ENCODE measurements at places on chromosomes 16 and 17.

- no peak for DNase-seq
Observed at GRCh38 chr16:80344570-80344969, 196.2 kb upstream of the DYNLRB2 start.

DNA sequence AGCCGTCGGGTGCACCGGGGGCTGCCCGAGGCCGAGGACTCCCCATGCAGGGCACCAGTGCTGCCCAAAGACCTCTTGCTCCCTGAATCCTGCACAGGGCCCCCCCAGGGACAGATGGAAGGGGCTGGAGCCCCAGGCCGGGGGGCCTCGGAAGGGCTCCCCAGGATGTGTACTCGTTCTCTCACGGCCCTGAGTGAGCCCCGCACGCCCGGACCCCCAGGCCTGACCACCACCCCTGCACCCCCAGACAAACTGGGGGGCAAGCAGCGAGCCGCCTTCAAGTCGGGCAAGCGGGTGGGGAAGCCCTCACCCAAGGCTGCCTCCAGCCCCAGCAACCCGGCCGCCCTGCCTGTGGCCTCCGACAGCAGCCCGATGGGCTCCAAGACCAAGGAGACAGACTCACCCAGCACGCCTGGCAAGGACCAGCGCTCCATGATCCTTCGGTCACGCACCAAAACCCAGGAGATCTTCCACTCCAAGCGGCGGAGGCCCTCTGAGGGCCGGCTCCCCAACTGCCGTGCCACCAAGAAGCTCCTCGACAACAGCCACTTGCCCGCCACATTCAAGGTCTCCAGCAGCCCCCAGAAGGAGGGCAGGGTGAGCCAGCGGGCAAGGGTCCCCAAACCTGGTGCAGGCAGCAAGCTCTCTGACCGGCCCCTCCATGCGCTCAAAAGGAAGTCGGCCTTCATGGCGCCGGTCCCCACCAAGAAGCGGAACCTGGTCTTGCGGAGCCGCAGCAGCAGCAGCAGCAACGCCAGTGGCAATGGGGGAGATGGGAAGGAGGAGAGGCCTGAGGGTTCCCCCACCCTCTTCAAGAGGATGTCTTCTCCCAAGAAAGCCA, 40.6 kb downstream of the SREBF1 start:
- DNase-seq = no peak

GRCh38 chr16:28838558-28838918, 7.6 kb downstream of the TUFM start:
- DNase-seq = no peak

GRCh38 chr17:32943206-32943605, 15.3 kb downstream of the TMEM98 start:
- no peak for DNase-seq

DNA sequence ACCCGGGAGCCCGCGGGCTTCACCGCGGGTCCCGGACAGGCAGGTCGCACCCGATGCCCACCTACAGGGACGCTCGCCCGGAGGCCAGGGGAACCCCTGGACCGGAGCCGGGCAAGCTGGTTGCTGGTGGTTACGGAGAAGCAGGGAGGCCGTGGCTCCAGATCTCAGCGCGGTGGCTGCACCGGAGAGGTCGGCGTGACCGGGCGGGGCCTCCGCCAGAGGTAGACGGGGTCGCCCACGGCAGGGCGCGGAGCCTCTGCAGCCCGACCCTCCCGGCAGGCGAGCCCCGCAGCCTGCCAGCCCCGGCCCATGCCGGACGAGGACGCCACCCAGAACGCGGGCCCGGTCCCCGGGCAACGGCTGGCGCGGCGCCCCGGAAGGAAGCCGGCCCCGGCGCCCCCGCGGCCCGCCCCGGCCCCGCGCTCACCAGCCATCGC, 341 bp downstream of the PCYT2 start:
- no peak for DNase-seq

GRCh38 chr16:85460252-85461021, 152.7 kb upstream of the GSE1 start:
- DNase-seq = no peak

- no peak for DNase-seq
Observed at GRCh38 chr16:53600126-53600525, 97.1 kb upstream of the AKTIP start.

- DNase-seq = no peak
Observed at GRCh38 chr16:10922328-10923145, 19.7 kb downstream of the DEXI start.

GRCh38 chr17:50589095-50589705, 28.7 kb downstream of the CACNA1G start:
- DNase-seq = no peak

- DNase-seq = no peak
Observed at GRCh38 chr17:66114609-66115008, 77.3 kb downstream of the CEP112 start.

- no peak for DNase-seq
Observed at GRCh38 chr17:53032861-53033271, 789.9 kb upstream of the KIF2B start.

- no peak for DNase-seq
Observed at GRCh38 chr17:80789356-80789902, 202.2 kb upstream of the CHMP6 start.

DNA sequence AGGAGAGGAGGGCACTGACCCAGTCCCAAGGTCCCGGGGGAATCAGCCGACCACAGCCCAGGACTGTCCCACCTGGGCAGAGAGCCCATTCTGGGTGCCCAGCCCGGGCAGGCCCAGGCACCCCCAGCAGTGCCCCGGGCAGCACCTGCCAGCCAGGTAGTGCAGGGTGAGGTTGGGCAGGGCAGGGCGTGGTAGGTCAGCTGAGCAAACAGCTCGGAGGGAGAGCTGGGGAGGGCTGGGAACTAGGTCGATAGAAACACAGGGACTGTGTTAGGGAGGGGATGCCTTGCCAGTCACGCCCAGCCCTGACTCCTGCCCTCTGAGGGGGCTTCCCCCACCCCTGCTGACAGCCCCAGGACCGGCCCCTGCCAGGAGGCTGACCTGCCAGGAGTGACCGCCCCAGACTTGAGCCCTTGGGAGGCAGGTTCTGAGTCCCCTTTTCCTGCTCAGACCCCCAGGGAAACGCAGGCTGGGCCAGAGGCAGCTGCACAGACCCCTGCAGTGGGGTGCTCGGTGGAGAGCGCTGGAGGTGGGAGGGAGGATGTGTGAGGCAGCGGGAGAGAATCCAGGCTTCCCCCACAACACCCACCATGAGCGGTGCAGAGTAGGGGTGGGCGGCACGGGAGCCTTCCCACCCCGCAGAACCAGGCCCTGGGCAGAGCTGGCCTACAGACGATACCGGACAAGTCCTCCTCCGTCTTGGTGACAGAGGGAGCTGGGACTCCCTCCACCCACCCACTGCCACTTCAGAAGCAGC, 4.7 kb downstream of the HS3ST6 start:
- no peak for DNase-seq

GRCh38 chr16:4008116-4008515, 108.1 kb downstream of the ADCY9 start:
- DNase-seq = no peak

GRCh38 chr17:76270770-76271668, 5.9 kb downstream of the UBALD2 start:
- DNase-seq = no peak

DNA sequence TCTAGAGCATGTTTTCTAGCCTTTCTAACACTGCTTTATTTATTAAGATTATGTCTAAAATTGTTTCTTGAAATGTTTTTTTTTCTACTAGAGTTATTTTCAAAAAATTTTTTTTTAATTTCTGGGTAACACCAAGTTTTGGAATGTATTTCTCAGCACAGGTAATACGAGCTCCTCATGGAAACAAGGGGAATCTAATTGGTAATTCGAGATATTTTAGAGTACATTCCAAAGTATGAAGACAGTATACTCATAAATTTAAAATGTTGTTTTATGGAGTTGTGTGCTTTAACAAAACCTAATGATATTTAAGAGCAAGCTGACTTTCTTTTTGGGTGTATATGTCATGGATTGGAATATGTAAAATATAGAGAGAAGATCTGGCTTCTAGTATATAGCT, 42.4 kb downstream of the OMG start:
- DNase-seq = no peak

DNA sequence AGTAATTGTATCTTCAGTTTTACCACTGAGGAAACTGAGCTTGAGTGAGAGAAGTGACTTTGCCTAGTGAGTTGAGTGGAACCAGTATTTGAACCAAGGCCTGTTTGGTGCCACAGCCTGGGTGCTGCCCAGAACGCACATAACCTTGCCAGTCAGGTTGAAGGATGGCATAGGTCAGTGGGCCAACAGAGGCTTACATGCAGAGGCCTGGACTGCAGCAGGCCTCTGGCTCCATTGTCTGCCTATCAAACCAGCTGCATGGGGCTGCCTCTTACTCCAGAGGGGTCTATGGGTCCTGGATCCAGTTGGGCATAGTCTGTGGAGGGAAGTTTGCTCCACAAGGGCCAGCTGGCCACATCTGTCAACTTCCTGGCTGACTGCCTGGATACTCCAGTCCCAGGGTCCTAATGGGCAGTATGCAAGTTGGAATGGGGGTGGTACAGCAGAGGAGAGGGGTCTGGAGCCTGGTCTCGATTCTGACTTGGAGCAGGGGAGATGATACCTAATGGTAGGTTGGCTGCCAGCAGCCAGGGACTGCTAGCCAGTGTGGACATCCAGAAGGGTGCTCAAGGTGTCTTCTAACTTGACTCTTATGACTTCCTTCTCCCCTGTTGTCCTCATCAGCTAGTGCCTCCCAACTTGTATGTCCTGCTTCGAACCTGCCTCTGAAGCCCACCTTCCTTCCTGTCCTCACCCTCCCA, 11.1 kb upstream of the RNF112 start:
- DNase-seq = no peak

DNA sequence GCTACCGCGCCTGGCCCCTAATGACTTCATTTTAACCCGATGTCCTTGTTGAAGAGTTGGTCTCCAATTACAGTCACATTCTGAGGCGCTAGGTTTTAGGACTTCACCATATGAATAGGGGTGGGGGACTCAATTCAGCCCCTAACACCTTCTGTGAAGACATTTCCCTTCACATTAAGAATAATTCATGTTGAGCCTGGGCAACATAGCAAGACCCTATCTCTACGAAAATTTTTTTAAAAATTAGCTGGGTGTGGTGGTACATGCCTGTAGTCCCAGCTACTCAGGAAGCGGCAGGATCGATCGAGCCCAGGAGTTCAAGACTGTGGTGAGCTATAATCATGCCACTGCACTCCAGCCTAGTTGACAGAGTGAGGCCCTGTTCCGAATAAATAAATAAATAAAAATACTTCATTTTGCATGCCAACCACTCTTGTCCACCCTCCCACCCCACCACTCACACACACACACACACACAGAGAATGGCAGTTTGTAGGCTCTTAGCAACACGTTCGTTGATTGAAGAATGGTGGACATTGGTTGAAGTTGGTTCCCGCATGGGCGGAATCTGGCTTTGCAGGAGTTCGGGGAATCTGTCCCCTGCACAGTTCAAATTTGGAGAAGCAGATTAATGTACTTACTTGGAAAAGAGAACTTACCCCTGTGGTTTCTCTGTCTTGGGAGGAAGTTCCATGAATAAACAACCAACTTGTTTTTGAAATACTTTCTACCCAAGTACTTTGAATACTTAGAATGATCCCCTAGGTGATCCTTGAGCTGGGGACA, 27.8 kb upstream of the TVP23A start:
- DNase-seq = no peak

- DNase-seq = no peak
Observed at GRCh38 chr17:69050999-69051775, 9.5 kb downstream of the ABCA9 start.

DNA sequence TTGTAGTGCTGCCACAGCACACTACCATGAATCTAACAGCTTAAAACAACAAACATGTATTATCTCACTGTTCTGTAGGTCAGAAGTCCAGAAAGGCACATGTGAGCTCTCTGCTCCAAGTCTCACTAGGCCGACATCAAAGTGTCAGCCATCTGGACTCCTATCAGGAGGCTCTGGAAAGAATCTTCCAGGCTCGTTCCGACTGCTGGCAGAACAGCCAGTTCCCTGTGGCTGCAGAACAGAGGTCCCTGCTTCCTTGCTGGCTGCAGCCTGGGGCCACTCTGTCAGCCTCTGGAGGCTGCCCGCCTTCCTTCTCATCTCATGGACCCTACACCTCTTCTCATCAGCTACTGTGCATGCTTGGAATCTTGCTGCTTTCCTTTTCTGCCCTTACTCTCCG, 168.9 kb downstream of the CBLN1 start:
- no peak for DNase-seq

DNA sequence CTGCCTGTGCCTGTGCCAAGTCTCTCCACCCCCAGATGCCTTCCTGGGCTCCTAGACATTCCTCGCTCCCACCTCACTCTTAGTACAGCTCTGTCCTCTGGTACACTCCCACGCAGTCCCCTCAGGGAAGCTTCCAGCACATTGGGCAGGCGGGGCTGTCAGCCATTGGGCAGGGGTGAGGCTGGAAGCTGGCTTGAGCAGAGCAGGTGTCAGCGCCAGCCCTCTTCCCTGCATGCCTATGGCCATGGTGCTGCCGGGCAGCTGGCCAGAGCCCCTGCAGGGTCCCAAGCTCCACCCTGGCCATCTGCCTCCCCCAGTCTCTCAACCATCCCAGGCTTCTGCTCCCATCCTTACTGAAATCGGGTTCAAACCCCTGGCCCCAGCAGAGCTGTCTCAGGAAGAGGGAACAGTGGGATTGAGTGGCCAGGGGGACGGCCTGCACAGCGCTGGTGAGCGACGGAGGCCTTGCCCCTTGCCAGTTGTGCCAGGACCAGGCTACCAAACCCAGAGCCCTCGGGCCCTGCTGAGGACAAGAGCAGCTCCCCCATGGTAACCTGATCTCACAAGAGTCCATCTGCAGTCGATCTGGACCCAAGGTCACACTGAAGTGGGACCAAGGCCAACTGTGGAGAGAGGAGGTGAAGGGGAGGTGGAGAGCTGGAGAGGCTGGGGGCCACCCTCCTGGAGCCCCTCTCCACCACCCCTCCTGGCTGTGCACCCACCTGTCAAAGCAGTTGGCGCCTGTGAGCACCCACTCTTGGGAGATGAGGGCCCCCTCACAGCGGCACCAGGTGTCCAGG, 2.4 kb upstream of the B9D1 start:
- DNase-seq = no peak

DNA sequence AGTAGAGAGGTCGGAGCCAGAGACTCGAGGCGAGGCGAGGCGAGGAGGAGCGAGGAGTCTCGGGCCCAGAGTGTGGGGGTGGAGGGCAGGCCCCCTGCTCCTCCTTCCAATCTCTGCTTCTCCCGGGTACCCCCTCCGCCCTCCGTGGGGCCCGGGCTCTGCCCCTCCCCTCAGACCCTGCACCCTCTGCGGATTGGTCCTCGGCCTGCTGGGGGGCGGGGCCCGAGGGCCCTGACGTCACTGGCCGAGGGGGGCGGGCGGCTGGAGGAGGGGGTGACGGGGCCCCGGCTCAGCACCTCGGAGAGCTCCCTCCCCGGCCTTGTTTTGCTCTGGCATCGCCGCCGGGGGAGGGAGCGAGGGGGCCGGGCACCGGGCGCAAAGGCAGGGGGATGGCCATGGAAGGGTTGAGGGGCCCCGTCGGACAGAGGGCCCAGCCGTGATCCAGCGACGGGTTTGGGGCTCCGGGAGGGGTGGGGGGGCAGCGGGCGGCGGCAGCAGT, at the start of gene RUNDC3A:
Gene RUNDC3A, plus strand, starts transcription at position 282 of the 499 bp plus-strand sequence. CDS start 232 bp downstream, outside the sequence.
- DNase-seq = peak; percentile 67

- no peak for DNase-seq
Observed at GRCh38 chr16:49603956-49604355, 230.4 kb downstream of the C16orf78 start.

- no peak for DNase-seq
Observed at GRCh38 chr16:19172098-19172780, 4.2 kb downstream of the SYT17 start.

Measured in stimulated activated CD8-positive, alpha-beta memory T cell treated with anti-CD3 and anti-CD28 coated beads, Interleukin-2, amount 100 ng/mL, for 1 hour (primary cell).